Psoas muscle (tissue), 8 donors: ENCODE measurements at places on chromosomes 7 and 10.

DNA sequence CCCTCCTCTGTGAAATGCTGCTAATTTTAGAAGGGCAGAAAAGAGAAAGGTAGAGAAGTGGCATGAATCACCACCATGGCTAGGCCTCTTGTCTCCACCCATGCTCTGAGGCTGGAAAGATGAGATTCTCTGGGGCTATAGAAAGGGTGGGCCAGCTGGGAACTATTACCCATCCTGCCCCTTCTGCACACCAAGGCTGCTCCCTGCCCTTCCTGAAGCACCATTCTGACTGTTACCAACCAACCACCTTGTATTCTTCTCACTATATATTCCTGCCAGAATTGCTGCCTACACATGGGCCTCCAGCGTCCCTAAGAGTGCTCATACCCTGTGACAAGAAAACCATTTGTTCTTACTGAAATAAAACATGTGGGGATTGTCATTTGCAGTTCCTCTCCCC, 11.4 kb upstream of the DLX6 start:
- no peak for DNase-seq

DNA sequence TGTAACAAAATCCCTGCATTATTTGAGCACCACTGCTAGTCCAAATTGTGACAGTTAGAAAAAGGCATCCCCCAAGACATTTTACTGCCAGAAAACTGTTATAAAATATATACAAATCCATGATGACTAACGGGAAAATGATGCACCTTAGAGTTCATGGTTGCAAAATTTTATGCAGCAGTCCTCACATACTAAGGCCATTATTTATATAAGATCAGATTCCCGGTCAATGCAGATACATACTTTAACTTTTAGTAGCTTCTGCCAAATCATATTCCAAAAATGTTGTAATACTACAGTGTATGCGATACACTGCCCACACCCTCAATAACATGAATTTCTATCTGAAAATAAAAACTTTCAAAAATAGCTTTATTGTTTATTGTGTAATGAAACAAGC, 239.9 kb upstream of the ZNF32 start:
- no peak for DNase-seq

DNA sequence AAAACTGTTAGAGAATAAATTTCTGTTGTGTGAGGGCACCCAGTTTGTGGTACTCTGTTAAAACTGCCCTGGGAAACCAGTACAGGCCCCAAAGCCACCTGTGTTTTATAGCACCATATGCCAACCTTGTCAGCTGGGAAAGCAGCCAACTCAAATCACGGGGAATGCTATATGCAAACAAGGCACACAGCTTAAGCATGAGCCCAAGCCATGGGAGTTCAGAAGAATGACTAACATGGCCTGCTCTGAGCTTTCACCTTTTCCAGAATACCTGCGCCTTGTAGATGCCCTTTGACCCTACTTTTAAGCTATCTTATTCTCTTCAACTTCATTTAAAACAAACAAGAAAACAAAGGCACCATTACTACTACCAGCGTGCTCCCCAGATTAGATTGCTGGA, 5.5 kb upstream of the SLC25A13 start:
- DNase-seq = no peak

- no peak for DNase-seq
These were observed 21.5 kb downstream of the DNAJC9 start for GRCh38 chr10:73225518-73225917.

DNA sequence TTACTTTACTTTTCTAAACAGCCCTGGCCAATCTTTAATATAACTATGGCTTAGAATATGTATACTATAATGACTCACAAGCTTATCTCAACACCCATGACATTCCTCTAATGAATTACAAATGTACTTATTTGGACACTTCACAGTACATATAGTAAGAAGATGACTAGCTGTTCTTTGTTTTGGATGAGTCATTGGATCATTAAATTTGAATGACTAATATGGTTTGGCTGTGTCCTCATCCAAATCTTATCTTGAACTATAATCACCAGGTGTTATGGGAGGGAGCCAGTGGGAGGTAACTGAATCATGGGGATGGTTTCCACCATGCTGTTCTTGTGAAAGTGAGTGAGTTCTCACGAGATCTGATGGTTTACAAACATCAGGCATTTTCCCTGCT, 807.5 kb upstream of the SORCS1 start:
- DNase-seq = no peak

DNA sequence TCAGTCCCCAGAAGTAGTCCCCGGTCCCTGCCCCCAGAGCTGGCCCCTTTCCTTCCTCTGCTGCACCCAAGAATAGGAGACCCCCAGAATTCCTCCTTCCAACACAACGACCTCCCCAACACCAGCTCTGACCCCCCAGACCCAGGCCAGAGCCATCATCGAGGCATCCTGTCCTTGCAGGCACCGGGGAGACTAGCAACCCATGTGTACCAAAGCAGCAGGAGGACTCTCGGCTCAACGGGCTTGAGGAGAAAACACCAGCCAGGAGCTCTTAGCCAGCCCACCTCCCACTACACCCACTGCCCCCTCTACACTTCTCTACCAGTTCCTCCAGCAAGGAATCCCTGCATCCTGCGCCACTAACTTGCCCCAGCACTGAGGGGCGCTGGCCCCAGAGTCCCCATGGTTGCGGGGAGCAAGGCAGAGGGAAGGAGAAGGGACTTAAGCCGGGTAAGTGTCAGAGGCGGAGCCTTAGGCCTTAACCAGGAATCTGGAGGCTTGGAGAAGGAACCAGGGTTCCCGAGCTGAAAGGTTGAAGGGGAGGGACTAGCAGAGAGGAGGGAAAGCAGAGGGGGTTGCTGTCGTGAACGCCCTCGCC, 3.9 kb downstream of the GRID1 start:
- no peak for DNase-seq
